ENCODE measurements at places on chromosomes 13 and 19.

DNA sequence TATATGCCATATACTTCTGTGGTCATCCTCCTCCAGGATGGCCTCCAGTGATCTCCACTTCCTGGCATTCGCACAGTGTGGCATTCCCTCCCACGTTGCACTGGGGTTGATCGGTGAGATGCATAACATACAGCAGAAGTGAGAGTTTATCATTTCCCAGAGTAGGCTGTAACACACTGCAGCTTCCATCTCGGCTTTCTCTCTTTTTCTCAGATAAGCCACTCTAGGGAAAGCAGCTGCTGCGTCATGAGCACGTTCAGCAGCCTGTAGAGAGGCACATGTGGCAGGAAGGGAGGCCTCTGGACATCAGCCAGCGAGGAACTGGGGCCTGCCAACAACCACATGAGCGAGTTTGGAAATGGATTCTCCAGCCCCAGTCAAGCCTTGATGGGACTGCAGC, 807.1 kb downstream of the DIAPH3 start:
- no peak for DNase-seq

DNA sequence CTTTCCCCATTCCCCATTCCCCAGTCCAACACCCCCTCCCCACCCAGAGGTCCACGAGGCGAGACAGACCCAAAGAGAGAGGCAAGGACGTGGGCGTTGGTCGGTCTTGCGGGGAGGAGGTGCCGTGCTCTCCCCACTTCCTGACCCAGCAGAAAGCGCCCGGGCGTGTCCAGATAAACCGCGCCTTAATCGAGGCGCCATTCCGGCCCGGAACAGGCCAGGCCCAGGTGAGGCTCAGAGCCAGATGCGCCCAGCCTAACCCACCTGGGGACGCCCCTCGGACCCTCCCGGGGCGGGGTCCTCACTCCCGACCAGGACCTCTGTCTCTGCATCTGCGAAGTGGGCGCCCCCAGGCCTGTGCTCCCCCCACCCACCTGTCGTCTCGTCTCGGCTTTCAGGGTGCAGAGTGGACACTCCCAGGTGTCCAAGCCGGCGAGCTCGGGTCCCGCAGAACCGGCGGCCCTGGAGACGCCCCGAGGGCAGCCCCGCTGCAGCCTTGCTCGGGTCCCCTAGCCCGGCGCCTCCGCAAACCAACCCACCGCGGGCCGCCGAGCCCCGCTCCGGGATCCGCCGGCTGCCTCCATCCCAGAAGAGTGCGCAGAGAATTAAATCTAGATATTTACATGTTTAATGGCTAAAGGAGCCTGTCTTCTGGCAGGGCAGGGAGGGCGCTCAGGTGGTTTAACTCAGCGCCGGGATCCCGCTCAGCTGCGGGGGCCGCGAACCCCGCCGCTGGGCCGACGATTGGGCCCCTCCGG, 5.0 kb upstream of the ONECUT3 start:
- DNase-seq: no peak

- DNase-seq: no peak
Observed at GRCh38 chr13:40391788-40392187, 274.7 kb downstream of the FOXO1 start.

DNA sequence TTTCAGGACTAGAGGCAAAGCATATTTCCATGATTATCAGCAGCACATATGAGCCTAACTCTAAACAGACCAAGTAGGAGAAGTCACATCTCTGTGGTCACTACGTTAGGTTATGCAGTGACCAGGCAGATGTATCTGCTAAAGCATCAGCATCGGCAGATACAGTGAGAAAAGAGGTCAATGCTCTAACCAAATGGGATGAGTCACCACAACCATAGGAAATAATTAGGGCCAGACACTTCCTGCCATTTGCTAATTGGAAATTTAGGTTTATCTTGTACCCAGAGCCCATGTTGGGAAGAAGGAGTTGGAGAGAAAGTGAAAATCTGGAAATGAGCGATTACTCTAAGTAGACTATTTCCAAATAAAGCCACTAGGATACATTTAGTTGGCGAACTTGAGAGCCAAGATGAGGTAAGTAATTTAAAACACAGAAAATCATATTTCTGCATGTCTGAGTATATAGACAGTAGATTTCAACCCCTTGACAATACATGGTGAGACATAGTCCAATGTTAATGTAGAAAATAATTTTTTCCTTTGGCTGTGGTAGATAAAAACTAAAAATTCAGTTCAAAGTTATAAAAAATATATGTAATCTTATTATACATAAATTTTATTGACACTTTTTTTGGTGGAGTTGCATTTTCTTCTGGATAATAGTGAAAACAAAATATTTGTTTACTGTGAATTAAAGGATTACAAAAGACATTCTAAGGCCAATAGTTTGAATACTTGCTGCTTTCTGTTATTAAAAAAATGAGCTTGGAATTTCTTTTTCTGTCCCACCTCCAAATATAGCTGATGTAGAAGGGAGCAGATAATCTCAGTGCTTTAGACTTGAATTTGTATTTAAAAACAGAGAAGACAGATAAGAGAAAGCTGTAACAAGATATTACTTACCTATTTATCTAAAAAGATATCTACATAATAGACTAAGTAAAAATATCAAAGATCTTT, 104.4 kb upstream of the CSNK1A1L start:
- DNase-seq: no peak

- peak; percentile 17 for DNase-seq
Observed at GRCh38 chr19:16585808-16586476, 13.7 kb upstream of the SLC35E1 start.

GRCh38 chr13:51412431-51412830, 40.4 kb downstream of the INTS6 start:
- no peak for DNase-seq

GRCh38 chr19:7926727-7927604, 1.0 kb upstream of the CTXN1 start:
- DNase-seq: no peak

GRCh38 chr19:41064974-41065569, 23.2 kb upstream of the CYP2A13 start:
- no peak for DNase-seq

- no peak for DNase-seq
Observed at GRCh38 chr13:24146961-24147569, 13.5 kb upstream of the SPATA13 start.
